ENCODE measurements at places on chromosomes 5 and 9.

- peak; percentile 40 for DNase-seq
Observed at GRCh38 chr9:109182940-109183798, 16.1 kb upstream of the FRRS1L start.

GRCh38 chr5:179151286-179152118 lies 91.3 kb downstream of the ZNF354C start:
- DNase-seq: no peak

DNA sequence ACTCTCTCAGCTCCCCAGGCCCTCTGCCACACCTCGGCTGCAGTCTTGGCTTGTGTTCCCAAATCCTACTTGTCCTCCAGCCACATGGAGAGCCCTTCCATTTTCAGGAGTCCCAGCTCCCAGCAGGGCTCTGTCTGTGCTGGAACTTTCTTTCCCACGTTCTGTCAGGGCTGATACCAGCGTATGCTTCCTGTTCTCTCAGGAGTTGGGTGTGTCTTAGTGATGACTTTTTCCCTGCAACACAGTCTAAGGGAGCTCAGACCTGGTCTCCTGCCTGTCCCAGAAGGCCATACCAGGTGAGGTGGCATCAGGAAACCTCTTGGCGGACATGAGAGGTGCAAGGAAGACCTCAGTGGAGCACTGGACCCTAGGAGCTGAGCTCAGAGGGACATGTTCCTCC lies 226.5 kb downstream of the HSPA4 start:
- DNase-seq: no peak

DNA sequence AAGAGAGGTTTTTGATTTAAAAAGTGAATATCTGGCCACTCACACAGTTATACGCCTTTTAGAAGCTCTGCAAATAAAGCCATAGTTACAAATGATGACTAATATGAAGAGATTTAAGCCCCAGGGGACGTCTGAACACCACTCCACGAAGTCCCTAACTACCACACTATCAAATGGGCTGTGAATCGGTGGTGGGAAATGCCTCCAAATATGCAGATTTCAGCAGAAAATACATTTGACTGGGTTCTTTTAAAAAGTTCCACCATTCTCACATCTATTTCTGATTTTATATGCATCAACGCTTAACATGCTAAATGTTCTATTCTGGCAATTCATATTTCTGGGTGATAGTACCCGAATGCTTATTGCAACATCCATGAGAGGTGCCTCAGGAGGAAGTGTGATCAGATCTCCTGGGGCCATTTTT lies 22.5 kb downstream of the TICAM2 start:
- no peak for DNase-seq

GRCh38 chr9:70492319-70492777 lies 77.9 kb upstream of the KLF9 start:
- no peak for DNase-seq

- no peak for DNase-seq
Observed at GRCh38 chr5:19739671-19740070, 248.3 kb downstream of the CDH18 start.

DNA sequence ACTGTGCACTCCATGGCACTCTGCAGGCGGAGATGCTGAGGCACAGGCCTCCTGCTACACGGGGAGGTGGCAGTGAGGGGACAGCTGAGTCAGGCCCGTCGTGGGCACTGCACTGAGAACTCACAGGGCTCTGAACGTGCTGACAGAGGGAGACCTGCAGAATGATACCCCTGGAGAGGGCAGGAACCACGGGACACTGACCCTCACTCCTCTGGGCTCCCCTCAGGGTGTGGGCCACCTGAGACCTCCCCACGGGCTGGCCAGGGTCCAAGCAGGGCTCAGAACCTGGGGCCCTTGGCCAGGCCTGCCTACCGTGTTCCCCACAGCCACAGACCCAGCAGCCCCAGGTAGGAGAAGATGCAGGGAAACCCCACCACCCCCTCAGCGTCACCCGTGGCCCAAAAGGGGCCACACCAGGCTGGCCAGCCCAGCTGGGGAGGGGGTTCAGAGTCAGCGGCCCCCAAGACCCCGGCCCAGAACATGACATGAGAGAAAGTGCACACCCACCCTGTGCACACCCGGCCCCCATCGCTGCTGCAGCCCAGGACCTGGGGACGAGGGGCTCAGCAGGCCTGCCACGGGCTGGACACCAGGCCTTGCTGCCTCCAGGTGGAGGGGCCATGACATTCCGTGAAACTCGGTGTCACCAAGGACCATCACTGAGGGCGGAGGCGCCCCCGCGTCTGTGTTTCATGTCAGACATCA lies 30.9 kb downstream of the GLT6D1 start:
- DNase-seq: no peak

- DNase-seq: no peak
Observed at GRCh38 chr5:134084570-134084969, 29.9 kb upstream of the TCF7 start.

- DNase-seq: peak; percentile 83
Observed at GRCh38 chr5:16897284-16897704, 38.8 kb downstream of the MYO10 start.

- peak; percentile 42 for DNase-seq
Observed at GRCh38 chr9:34176089-34176488, 2.8 kb upstream of the UBAP1 start.

- peak; percentile 11 for DNase-seq
Observed at GRCh38 chr9:110008663-110009062, 199.3 kb downstream of the C9orf152 start.

- peak; percentile 11 for DNase-seq
Observed at GRCh38 chr5:31477971-31478370, 53.9 kb downstream of the DROSHA start.

GRCh38 chr9:133970581-133971058 lies 21.5 kb downstream of the VAV2 start:
- DNase-seq: no peak

GRCh38 chr5:14155075-14155474 lies 11.9 kb downstream of the TRIO start:
- peak; percentile 68 for DNase-seq

GRCh38 chr9:110835404-110835803 lies 166.8 kb downstream of the MUSK start:
- DNase-seq: peak; percentile 41

DNA sequence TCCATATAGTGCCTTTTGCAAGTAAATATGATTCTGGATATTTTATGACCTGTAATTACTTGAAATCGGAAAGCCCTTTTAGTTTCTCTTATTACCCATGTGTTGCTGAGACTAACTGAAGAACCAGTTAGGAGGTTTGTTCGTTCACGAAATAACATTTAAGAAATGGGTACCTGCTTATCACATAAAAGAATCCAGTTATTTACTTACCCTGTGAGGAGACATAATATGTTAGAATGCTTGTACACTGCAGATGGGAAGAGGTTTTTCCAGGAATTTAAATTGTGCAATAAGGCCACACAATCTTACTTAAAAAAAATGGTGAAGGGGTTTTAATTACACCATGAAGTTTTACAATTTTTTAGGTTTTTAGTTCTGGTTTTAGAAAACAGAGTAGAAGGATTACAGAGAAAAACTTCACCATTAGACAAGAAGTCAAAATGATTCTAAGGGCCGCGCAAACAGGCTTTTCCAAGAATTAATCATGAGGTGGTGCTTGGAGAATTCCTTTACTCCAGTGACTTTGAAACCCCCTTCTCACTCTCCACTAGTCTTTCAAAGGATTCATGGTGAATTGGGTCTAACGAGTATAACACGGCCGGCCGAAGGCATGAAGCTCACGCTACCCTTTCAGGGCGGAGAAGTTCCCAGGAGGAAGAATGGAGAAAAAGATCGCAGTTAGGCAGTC lies 1.1 kb upstream of the PTGER4 start:
- DNase-seq: no peak

- DNase-seq: no peak
Observed at GRCh38 chr9:97812247-97812543, 40.8 kb upstream of the FOXE1 start.
